ENCODE measurements at places on chromosomes 5 and 9.

DNA sequence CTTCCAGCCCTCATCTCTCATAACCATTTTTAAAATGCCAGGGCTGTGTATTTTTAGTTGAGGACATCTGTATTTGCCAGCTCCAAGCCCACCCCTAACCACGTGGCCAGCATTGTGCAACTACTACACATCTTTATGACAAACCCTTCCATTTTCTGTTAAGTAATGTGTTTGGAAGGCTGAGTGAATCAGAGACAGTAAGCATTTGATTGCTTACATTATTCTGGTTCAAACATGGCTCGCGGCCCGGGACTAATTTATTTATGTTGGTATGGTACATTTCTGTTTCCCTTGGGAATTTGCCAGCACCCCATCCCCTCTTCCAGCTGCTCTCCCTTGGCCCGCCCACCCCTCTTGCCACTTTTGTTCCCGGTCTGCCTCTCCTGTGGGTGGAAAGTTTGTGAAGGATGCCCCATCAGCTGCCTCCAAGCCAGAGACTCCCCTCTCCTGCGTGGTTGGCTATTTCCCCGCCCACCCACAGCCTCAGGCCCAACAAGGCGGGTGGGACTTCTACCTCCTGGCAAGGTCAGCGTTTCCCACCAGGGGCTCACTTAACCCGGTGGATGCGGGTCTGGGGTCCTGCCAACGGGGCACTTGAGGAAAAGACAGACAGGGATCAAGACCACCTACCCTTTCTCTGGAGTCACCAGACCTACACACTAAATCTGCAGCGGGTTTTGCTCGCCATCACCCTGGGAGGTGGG, 162.2 kb downstream of the HSD17B3 start:
- no peak for DNase-seq

DNA sequence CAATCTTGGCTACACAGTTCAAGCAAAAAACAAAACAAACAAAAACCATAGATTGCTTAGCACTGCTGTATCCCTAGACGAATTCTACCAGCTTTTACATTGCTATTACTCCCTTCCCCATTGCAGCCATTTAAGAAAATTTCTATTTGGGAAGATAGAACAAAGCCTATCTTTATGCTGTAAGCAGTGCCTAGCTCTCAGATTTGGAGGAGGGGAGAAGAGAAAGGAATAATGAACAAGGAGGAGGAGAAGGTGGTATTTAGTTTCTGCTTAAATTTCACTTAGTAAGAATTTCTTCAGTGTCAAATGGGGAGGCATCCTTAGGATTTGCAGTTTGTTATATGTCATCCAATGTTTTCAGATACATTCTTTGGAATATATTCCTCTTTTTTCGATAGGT, 16.2 kb upstream of the TLE1 start:
- DNase-seq = no peak

- DNase-seq = no peak
Observed at GRCh38 chr5:98309785-98310598, 463.5 kb upstream of the RGMB start.

DNA sequence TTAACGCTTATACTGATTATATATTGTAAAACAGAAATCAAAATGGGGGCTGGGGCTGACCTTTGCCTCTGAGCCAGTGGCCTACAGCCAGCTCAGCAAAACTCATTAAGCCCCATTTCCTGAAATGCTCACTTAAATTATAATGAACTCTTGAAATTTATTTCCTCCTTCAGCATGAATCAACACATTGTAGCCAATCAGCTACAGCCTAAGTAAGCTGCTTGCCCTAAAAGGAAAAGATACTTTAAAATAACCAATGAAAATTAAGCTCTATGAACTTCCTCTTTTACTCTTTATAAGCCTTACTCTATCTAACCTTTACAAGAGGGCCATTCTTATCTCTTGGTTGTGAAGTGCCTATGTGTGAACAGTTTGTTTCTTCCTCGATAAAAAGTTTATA, 33.5 kb upstream of the SUB1 start:
- no peak for DNase-seq

DNA sequence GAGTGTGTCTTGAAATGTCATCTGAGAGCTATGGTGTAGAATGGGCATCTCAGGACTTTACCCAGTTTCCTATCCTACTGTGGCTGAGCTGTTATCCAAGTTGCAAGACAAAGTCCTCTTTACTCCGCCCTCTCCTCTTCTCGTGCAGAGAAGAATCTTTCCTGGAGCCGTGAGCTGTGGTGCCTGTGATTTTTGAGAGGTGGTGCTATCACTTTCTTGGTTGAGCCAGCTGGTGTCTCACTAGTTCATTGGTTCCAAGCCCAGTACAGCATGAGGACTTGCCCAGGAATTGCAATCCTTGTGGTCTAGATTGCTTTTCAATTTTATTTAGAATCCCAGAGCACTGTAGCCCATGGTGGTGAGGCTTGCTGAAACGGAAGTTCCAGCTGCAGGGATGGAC, 2300.3 kb downstream of the MAT2B start:
- DNase-seq = no peak

DNA sequence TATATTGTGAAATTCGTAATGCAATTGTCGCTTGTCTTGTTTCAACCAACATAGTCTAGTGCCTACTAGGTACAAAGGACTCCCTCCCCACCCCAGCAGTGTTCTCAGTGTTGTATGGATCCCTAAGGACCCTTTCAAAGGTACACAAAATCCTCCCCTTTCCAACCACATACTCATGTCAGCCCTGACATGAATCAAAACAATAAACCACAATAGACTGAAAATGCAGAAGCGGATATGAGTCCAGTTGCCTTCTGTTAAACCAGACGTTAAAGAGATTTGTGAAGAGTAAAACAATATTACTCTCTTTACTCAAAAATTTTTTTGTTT, 82.4 kb upstream of the IFNK start:
- DNase-seq = no peak

GRCh38 chr9:126515001-126515872, 98.5 kb upstream of the LMX1B start:
- no peak for DNase-seq

DNA sequence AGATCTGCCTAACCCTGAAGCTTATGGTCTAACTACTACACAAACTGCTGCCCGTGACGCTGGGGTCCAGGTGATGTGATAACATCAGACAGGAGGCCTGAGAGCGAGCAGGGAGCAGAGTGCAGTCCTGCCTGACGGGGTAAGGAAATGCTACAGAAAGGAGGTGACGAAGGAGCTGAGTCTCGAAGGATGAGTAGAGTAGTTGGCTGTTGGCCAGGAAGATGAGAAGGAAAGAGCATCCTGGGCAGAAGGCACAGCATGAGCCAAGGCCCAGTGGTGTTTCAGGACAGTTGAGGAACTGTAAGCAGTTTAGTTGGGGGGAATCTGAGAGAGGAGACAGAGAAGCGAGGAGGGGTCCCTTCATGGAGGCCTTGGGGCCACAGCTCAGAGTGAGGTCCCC, 136.0 kb upstream of the TBC1D2 start:
- DNase-seq = no peak
